Kidney (tissue), 22 donors: ENCODE measurements at places on chromosomes 5 and 9. TPM values are rescaled to one million over a fixed set of nuclear protein-coding genes. Genes with fewer than 3 reads are reported as not detected.

CDK9 gene
- 93.5 TPM for total RNA-seq

DNA sequence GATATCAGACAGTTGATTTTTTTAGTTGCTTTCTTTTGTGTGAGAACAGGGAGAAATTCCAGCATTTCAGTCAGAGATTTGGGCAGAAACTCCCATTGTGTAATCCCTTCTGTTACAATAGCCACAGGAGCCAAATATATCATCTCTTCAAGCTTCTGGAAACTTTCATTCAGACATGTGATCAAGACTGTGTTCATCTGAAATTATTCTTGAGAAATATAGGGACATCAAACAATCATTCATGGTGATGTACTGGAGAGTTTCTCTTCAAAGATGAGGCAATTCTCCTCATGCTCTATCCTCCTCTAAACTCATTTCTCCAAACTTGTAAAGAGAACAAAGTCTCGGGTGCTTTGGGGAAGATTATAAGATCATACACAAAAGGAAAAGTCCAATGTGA, 35.2 kb upstream of the CSNK1G3 start:
- H3K36me3 ChIP-seq = no peaks in the 10 kb centered on the region
- no peak overlapping the region for H3K27ac ChIP-seq
- H3K27me3 ChIP-seq = no peaks in the 10 kb centered on the region
- no peak for DNase-seq
- no peak overlapping the region for H3K4me3 ChIP-seq

DNA sequence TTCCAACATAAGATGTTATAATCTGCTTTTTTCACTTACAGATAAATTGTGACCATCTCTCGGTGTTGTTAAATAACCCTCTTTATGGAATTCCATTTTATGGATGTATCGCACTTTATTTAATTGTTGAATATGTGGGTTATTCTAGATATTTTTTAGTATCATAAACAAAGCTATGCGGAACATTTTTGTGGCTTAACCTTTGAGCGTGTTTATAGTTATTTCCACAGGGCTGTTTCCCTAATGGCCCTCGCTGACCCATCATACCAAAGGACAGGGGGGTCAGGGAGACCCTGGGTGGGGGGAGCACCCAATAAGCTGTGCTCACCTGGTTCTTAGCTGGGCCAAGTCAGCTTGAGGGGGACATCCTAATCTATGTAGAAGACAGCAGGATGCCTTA, 65.3 kb downstream of the NDST1 start:
- H3K27me3 ChIP-seq = no peaks in the 10 kb centered on the region
- no peaks in the 10 kb centered on the region for H3K4me1 ChIP-seq
- H3K27ac ChIP-seq = no peak overlapping the region
- no peak for DNase-seq

DNA sequence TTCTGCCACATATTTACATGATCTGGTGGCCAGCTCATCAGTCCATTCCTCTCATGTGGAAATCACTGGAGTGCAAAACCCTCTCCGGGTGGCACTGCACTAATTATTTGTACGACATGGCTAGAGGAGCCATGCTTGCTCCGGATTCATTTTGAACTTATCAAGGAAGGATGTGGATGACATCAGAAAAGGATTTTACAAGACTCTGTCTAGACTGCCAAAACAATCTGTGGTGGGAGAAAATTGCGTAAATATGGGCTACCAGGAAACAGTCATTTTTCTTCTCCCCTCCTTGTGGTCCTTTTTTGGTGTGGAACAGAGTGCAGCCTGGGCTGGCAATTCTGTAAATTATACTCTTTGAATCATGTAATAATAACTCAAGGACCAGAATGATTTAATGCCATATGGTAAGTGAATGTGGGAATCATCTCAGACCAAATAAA, 123.4 kb upstream of the IFNE start:
- DNase-seq = no peak
- H3K27me3 ChIP-seq = no peaks in the 10 kb centered on the region
- no peaks in the 10 kb centered on the region for H3K36me3 ChIP-seq
- H3K4me3 ChIP-seq = no peak overlapping the region

DNA sequence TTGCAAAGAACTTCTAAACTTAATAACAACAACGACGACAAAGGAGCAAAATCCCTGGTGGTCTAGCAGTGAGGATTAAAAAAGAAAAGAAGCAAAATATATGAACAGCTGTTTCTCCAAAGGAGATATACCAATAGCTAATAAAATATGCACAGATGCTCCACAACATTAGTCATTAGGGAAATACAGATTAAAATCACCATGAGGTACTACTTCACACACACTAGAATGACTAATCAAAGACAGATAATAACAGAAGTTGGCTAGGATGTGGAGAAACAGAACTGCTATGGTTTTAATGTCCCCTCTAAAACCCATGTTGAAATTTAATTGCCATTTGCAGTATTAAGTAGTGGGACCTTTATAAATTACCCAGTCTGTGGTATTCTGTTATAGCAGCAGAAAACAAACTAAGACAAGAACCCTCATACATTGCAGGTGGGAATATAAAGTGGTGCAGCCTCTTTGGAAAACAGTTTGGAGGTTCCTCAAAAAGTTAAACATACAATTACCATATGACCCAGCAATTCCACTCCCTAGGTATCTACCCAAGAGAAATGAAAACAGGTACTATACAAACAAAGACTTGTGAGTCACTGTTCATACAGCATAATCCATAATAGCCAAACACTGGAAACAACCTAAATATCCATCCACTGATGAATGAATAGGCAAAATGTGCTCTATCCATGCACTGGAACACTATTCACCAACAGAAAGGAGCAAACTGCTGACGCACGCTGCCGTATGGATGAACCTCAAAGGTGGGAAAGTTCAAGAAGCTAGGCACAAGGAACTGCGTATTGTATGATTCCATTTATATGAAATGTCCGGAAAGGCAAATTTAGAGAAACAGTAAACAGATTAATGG, 11.4 kb upstream of the DUSP1 start:
- H3K27me3 ChIP-seq = no peaks in the 10 kb centered on the region
- no peaks in the 10 kb centered on the region for H3K4me1 ChIP-seq
- H3K27ac ChIP-seq = no peak overlapping the region
